ENCODE measurements at places on chromosomes 2 and 18.

GRCh38 chr2:239425631-239426030 is 24.8 kb upstream of the HDAC4 start:
- no peak for DNase-seq

- DNase-seq, result no peak
These were observed 180.2 kb downstream of the INHBB start for GRCh38 chr2:120526047-120526562.

- no peak for DNase-seq
These were observed 1.4 kb downstream of the ELP2 start for GRCh38 chr18:36130883-36131653.

- no peak for DNase-seq
These were observed 3.9 kb upstream of the TMEM163 start for GRCh38 chr2:134722728-134723127.

- no peak for DNase-seq
These were observed 90.6 kb downstream of the VRK2 start for GRCh38 chr2:58137221-58137620.

GRCh38 chr2:169012812-169013627 is 18.1 kb downstream of the ABCB11 start:
- no peak for DNase-seq

GRCh38 chr2:174924061-174924693 is 81.0 kb downstream of the CHN1 start:
- DNase-seq, result no peak

- no peak for DNase-seq
These were observed 133.7 kb downstream of the GALNT3 start for GRCh38 chr2:165660361-165660760.

- no peak for DNase-seq
These were observed 82.2 kb upstream of the RMP24 start for GRCh38 chr18:35890323-35890722.

DNA sequence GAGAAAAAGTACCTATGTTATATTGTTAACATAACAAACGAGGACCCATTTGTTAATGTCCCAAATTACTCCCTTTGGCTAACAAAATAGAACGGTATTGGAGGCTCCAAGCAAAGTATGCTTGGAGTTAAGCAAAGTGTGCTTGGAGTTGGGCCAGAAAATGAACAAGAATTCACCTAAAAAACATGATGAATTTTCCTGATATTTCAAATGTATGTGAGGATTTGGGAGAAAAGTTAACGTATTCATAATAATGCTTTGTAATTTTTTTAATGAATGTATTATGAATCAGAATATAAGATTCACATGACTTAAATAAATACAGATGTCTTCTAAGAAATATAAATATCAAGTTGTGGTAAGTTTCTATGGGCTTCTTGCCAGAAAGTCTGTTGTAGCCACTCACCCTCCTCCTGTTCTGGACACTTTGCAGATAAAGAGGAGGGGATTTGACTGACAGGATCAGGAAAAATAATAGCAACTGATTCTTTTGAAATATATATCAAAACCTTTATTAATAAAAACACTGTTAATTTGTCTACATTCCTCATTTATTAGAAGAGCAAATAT is 423.7 kb upstream of the MMADHC start:
- DNase-seq, result no peak

DNA sequence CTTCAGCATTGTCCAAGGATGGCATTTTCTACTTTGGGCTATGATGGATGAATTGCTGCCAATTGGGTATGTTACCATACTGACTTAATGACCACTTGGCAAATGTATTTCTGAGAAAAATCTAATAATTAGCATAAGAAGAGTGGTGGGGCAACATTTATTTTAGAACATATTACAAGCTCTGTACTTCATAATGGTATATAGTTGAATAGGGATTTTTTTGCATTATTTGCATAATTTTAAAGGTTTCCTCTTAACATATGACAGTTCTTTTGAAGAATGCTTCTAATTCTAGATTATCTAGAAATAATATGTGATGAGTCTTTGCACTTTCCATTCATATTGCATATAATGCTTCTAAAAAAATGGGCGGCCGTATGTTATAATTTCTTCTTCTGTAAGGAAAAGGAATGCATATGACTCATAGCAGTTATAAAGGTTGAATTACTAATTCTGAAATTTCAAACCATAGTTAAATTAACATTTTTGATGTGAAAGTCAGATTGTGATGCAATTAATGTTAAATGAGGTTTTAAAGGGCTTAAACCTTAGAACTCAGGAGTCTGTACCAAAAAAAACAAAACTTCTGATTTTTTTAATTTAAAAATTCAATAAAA is 1652.3 kb upstream of the SLC39A10 start:
- DNase-seq, result no peak

DNA sequence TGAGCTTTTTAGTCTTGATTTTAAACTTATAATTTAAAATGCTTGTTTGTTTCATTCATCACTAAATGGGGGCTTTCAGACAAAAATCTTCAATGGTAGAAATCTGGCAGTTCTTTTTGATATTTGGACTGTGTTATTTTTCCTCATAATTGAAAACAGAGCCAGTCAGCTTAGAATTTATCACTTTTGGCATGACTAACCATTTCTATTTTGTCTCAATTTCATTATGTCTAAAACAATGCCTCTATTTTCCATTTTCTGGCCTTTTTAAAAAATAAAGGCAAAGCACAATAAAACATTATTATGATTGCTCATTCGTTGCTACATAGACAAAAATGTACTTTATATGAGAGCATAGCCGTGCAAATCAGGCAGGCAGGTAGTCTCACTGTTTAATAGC is 434.5 kb downstream of the XIRP2 start:
- DNase-seq, result no peak

GRCh38 chr2:48414980-48415835 is 114.7 kb upstream of the STON1 start:
- DNase-seq, result no peak

- no peak for DNase-seq
These were observed 6.0 kb downstream of the SLC39A10 start for GRCh38 chr2:195663007-195663406.

DNA sequence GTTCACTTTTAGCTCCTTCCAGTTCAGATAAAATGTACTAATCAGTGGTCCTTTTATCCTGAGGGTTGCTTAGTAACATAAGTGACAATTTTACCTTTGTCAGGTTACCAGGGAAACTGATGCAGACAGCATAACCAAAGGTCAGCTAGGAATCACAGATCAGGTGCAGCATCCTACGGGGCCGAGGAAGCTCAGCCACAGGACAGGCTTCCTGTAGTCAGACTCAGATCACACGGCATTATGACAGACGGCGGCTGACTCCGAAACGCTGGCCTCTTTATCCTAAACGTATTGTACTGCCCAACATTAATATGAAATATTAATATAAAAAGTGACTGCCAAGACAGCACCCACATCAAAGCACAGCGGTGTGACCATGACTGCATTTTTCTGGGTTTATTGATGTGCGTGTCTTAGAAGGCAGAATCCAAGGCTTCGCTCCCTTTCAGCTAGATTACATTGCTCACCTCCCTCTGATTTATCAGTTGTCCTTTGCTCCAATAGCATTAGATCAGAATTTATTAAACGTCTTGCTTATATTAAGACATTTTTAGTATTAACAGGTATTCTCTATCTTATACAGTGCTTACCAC is 444.5 kb downstream of the CMPK2 start:
- no peak for DNase-seq

DNA sequence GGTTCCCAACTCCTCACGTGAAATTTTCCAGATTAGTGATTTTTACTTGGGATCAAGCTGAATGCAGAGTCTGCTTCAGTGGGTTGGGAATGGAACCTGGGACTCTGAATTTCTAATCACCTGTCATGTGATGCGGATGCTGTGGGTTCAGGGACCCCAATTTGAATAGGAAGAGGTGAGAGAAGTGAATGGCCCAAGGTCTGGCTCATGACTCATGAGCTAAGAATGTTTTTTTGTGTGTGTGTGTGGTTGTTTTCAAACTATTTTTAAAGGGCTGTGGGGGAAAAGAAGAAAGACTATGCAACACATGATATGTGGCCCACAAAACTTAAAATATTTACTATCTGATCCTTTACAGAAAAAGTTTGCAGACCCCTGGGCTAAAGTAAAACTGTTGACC is 108.5 kb upstream of the CYRIA start:
- no peak for DNase-seq

GRCh38 chr2:60516383-60516811 is 37.1 kb downstream of the BCL11A start:
- DNase-seq, result no peak

DNA sequence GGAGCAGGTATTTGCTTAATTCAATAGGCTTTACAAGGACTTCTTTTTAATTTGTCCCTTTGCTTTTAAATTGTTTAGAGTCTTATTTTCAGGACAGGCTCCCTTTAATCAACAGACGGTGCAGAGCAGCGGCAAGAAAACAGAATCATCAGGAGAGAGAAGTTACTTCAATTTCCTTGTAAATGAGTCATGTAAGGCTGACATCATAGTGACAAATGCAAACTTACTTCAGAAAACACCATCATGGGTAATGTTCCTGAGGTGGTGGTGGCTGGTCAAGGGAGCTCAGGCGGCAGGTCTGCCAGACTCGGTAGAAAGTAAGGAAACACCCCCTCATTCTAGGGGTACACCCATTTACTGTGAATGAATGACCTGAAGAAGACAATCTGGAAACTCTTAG is 395.1 kb downstream of the FBXO15 start:
- no peak for DNase-seq

GRCh38 chr18:72197591-72197990 is 346.6 kb downstream of the CBLN2 start:
- DNase-seq, result no peak

DNA sequence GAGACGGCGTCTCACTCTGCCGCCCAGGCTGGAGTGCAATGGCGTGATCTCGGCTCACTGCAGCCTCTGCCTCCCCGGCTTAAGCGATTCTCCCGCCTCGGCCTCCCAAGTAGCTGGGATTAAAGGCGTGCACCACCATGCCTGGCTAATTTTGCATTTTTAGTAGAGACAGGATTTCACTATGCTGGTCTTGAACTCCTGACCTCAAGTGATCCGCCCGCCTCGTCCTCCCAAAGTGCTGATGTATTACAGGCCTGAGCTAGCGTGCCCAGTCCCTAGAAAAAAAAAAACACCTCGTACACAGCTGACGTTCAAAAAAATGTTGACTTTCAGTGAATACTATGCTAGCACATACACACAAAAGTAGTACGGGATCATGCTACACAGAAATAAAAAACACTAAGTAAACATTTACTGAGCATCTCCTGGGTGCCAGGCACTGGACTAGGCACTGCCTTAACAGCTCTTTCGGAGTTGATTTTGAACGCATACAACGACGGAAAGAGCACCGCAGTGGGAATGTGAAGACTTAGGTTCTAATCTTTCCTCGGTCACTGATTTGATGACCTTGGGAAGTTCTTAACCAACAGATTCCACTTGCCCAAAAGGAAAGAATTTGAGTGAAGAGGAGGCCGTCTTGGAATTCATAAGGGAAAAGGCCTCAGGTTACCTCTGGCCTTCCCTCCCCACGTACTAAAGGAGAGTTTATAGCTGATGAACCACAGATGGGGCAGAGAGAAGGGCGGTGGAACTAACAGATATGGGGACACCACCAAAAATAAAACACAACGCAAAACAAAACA is 1.1 kb downstream of the DNAJC27 start:
- no peak for DNase-seq

GRCh38 chr2:187319441-187320108 is 128.5 kb downstream of the CALCRL start:
- DNase-seq, result no peak

DNA sequence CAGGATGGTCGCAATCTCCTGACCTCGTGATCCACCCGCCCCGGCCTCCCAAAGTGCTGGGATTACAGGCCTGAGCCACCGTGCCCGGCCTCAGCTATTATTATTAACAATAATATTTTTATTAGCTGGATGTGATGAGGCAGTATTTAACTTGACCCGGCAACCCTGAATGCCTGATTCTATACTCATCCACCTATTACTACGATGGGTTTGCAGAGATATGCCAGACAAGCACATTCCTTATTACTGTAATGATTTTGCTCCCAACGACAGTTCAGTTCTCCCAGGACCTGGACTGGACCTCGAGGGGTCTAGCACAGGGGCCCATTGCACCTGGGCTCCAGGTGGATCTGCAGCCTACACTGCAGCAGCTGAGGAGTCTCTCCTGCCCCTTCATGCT is 32.6 kb downstream of the BMP10 start:
- no peak for DNase-seq

GRCh38 chr2:65799141-65799854 is 366.9 kb upstream of the SPRED2 start:
- DNase-seq, result no peak

GRCh38 chr2:64716569-64716968 is 62.9 kb upstream of the SERTAD2 start:
- DNase-seq, result no peak

- DNase-seq, result peak; percentile 52
These were observed 773 bp downstream of the MBP start for GRCh38 chr18:77131652-77132368.

DNA sequence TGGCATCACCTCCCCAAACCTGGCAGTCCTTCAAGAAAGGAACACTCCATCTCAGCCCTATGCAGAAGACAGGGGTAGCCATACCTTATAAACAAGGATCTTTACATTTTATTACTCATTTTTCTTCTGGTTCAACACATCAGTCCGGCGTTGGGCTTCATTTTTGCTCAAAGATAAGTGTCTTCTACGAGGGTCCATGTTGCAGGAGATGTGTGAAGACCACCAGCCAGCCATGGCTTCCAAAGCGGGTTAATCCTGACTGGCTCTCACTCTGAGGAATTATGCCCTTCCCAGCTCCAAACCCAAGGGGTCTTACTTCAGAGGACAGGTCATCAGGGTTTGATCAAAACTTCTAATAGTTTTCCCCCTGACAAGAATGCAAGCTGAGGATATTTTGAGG is 23.9 kb upstream of the GNAL start:
- DNase-seq, result no peak

DNA sequence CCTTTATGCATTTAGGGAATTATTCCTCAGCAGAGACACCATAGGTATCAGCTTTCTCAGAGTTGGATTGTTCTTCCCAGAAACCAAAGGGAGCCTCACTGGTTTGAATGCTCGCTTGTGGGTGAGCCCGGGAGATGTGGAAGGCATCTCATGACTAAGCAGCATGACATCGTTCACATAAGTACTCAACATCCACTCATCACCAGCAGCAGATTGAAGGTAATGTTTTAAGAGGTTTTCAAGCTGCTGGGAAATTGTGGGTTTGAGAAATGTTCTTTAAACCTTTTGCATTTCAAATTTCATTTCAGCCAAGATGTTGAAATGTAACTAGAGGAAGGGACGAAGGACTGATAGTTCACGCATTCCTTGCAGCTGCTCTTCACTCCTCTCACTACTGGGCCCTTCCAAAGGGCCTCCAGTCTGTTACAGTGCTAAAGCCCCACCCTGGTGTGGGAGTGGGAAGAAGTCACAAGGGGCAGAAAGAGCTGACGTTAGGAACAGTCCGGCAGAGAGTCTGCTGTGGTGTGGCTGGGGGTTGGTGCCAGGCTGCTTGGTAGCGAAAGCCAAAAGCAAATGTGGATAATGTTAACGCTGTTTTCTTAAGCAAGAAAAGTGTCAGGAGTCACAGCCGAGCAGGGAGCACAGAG is 324.5 kb upstream of the EPHA4 start:
- no peak for DNase-seq

DNA sequence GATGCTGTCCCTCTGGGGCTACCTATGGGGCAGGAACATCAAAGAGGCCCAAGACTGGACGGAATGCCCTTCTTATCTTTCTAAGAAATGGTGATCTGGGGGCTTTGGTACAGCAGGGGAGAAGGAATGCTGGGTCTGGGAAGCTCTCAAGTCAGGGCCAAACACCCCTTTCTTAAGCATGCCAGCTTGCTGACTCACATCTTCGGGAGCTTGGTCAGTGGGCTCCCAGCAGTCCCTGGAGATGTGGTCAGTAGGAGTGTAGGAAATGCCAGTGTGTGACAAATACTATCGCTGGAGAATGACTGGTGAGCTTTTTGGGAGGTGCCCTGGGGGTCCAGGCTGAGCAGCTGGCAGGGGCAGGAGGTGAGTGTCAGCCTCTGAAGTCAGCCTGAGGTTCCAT is 105.0 kb upstream of the CDC42EP3 start:
- DNase-seq, result no peak

Measured in stimulated activated CD4-positive, alpha-beta T cell treated with anti-CD3 and anti-CD28 coated beads, Interleukin-2, amount 100 ng/mL, for 24 hours (primary cell).